ENCODE measurements at places on chromosomes 1 and 21. TPM values are rescaled to one million over a fixed set of nuclear protein-coding genes. Genes with fewer than 3 reads are reported as not detected.

- DNase-seq = no peak
These were observed 147.0 kb upstream of the COA6 start for GRCh38 chr1:234226113-234226818.

- DNase-seq = peak; percentile 3
These were observed 34.5 kb downstream of the OR10R2 start for GRCh38 chr1:158506369-158506987.

AQP10 gene
- total RNA-seq = not detected

DNA sequence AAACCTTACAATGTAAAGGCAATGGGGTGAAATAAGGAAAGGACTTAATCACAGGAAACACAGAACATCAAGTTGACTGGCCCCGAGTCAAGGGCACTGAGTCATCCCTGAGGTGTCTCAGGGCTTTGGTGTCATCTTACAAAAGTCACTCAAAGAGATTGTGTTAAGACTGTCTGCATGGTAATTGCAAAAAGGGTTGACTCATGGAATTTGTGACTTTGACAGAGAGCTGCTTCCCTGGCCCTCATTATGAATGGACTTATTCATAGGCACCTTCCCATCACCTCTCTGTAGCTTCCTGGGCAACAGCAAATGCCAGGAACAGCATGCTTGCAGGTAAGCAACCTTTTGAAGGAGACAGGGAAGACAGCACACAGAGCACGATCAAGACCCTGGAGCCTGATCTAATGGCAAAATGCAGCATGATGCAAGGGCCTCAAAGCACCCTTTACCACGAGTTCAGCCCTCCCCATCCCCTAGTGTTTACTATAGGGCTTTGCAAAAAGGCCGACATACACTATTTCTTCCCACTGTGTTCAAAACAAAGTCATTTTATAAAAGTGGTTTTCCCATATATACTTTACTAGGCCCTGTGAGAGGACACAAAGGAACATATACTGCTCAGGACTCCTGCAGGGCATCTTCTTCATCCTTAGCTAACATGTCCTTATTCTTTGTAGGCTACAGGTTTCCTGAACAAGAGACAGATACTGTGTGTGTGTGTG lies 17.1 kb downstream of the ZP4 start:
- peak; percentile 87 for DNase-seq

DNA sequence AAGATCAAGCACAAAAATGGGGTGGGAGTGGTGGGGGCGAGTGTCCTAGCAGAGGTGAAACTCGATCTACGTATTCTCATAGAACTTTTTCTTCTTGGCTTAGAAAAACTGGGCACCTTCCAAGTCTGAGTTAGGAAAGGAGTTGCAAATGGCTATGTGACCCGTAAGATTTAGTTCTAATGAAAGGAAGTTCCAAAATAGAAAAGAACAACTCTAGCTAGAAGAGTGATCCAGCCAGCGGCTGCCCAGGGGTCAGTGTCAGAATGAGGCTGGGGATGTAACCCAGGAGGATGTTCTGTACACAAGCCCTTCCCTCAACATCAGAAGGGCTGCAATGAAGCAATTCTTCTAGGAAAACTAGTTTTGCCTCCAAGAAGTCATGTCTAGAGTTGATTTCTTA lies 5.2 kb downstream of the MTARC1 start:
- DNase-seq = no peak

ISG20L2 gene
- 15.6 TPM for total RNA-seq

GRCh38 chr1:41444785-41445184 lies 39.7 kb downstream of the EDN2 start:
- no peak for DNase-seq

F13B gene
- 1.3 TPM for total RNA-seq

DNA sequence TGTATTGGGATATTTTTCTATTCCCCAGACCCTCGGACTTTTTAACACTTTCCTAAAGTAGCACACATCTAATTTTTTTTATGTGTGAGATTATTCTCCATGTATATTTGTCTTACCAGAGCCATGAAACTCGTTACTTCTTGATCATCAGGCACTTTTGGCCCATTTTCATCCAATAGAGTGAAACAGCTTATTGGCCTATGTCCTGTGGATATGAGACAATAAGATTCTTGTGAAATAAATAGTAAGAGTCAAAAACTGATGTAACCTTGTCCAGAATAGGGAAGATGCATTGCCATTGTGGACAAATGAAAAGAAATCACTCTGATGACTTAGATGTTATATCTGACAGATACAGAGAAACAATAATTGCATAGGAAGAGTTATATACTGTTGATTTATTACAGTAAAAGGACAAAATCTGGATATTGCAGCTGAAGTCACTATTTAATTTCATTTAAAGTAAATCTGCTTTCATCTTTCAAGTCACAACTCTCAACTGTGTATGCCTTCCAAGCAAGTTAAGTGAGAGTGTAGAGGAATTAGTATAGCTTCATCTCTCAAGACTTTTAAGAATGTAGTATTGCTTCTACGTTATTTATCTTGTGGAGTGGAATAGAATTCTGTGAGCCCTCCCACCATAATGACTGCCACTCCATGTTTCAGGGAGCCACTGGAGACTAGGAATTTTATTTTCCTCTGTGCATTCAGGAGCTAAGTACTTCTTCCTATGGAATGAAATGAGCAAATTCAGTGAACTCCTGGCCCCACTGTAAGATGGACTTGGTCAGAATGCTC lies 86.9 kb downstream of the ADAMTS1 start:
- DNase-seq = no peak

SRGAP2C gene
- total RNA-seq = 10.8 TPM

DNA sequence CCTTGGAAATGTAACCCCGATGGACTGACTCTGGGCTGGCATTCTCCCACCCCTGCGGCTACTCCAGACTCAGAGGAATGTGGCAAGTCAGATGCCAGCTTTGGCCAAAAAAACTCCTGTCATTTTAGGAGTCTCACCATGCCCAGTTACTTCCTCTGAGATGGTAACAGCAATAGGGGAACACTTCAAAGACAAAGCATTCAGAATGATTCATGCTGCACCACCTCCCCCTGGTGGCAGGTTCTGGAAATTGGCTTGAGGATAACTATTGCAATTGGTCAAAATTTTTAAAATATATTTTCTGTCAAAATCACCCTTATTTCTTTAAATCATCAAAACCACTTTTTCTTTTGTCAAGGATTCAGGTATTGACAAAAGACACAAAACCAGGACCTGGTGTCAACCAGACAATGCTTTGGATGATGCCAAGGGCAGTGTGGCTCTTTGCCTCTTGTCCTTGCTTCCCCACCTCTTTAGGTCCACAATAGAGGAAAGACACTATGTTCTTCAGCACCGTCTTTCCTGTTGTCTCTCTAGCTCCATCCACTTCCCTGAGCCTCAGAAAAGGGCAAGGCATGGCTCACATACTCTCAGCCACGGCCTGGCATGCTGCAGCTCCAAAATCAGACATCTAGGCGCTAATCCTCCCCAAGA lies 9.9 kb upstream of the CDCA8 start:
- peak; percentile 50 for DNase-seq

DNA sequence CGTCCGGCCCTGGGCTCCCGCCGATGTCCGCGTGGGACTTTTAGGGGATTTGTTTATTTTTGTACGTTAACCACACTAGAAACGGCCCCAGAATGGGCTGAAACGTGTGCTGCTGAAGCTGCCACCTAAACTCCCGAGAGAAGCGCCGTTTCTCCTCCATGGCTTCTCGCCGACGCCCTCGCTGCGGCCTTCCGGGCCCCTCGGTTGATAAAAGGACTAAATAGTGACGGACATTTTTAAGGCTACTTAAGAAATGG lies 678 bp upstream of the PTTG1IP start:
- no peak for DNase-seq

G0S2 gene
- 4.7 TPM for total RNA-seq

- peak; percentile 54 for DNase-seq
These were observed 447 bp downstream of the RUNX3 start for GRCh38 chr1:24929398-24930259.

- no peak for DNase-seq
These were observed 6.7 kb downstream of the VWA1 start for GRCh38 chr1:1442069-1442770.

DNA sequence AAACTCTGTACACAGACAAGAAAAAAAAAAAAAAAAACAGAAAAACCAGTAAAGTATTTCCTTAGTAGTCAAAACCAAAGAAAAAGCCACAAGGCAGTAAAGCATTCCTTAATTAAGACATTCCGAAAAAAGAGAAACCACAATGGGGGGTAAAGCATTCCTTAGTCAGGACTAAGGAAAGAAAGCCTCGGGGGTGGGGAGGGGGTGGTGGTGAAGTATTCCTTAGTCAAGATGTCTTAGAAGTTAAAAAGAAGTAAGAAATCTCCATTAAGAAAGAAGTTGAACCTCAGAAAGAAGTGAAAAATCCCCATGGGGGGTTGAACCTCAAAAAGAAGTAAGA lies 28.2 kb upstream of the FMO1 start:
- DNase-seq = peak; percentile 42

DNA sequence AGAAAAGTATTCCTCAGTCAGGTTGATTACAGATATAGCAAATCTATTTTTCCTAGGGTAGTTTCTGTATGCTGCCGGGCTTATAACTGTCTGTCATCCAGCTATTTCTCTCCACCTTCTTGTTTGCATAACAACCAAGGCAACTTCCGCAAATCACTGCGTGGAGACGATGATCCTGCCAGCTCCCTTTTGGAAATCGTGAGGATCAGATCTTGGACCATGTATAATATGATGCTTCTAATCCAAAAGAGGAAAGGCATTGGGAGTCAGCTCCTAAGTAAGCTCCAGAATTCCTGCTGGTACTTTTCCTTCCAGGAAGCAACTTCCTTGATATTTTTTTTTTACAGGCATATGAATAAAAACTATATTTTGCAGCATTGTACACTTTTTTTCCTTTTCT lies 445 bp upstream of the RGS4 start:
- no peak for DNase-seq

- DNase-seq = no peak
These were observed 369.7 kb downstream of the MATN1 start for GRCh38 chr1:30353637-30354036.

DNA sequence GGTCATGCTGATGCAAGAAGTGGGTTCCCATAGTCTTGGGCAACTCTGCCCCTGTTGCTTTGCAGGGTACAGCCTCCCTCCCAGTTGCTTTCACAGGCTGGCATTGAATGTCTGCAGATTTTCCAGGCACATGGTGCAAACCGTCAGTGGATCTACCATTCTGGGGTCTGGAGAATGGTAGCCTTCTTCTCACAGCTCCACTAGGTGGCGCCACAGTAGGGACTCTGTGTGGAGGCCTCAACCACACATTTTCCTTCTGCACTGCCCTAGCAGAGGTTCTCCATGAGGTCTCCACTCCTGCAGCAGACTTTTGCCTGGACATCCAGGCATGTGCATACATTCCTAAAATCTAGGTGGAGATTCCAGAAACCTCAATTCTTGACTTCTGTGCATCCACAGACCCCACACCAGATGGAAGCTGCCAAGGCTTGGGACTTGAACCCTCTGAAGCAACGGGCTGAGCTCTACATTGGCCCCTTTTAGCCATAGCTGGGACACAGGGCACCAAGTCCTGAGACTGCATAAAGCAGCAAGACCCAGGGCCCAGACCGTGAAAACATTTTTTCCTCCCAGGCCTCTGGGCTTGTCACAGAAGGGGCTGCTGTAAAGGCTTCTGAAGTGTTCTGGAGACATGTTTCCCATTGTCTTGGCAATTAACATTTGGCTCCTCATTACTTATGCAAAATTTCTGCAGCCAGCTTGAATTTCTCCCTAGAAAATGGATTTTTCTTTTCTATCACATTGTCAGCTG lies 466.2 kb upstream of the PBX1 start:
- DNase-seq = no peak

DNA sequence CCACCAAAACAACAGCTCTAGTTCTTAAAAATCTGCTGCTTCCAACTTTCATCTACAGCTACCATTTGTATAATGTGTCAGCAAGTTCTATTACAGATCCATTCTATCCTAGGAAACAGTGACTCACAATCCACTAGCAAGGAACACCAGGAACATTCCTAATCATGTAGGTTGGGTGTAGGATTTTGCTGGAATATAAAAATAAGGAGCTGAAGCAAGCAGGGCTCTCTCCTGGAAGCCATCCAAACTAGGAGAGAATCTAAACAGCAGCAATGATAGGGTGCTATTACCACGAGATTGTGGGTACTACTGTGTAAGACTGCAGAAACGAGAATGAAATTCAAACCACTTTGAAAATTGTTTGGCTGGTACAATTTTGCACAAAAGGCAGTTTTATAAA lies 135.0 kb downstream of the PTPN14 start:
- no peak for DNase-seq

DNA sequence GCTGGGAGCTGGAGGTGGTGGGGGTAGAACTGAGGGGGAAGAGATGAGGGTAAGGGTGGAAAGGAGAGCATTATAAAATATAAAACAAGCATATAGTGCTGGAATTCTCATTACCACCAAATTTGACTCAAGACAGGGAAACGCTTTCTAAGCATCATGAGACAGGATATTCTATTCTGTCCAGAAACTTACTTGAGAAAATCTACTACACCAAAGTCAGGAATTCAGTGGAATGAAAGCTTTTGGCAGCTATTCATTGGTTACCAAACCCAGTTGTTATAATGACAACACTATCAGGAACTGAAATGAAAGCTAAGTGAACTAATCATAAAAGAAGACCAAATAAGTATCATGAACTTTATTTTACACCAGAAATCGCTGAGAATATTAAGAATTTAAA lies 14.5 kb downstream of the AIDA start:
- no peak for DNase-seq

All from MG63 (cell line).